Cortex of kidney (tissue), 1 donor: ENCODE measurements at places on chromosomes 1 and 21.

- DNase-seq = no peak
These were observed 61.4 kb downstream of the GORAB start for GRCh38 chr1:170593173-170594011.

DNA sequence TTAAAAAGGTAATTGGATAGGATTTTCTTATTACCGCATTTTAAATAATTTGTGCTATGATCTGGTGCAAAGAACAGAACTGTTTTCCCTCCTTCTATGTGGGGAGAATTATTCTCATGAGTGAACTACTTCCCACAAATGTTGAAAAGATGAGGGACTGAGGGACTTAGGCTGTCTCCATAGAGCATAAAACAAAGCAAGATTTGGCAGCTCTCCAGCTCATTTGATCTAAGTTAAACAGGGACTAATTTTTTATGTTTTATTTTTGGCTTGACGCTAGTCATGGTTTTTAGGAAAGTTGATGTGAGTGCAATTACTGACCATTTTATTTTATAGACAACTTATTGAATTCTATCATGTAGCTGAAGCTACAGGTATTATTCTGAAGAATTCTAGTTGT is 362.3 kb downstream of the HLX start:
- DNase-seq = no peak

DNA sequence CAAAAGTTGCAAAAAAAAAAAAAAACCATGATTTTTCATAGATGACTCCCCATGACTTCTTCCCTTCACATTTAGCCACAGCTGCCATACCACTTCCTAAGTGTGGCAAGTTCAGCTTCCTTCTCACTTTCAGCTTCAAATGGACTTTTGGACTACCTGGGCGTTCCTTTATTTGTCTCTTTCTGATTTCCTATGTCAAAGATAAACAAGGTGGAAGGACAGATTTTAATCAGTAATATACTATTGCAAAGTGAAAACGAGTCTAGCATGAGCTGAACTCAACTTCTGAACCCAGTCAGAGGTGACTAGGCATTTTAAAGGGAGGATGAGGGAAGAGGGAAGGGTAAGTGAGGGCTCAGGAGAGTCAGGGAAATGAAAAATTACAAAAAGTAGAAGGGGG is 14.4 kb upstream of the SCCPDH start:
- DNase-seq = no peak

DNA sequence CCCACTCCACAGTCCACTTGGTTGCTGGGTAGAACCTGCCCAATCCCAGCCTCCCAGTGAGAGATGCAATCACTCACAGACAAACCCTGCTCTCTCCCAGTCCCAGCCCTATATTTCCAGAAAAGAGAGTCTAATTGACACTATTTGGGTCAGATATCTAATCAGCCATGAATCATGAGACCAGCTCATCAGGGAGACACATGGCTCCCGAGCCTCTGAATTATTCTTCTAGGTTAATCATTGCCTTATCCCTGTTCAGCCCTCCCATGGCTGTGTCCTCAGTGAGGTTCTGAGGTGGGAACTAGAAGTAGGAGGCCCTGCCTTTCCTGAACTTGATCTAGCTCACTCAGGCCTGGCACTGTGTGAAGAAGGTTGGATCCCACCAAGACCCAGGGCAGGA is 49.9 kb upstream of the ZC3H12A start:
- DNase-seq = no peak

DNA sequence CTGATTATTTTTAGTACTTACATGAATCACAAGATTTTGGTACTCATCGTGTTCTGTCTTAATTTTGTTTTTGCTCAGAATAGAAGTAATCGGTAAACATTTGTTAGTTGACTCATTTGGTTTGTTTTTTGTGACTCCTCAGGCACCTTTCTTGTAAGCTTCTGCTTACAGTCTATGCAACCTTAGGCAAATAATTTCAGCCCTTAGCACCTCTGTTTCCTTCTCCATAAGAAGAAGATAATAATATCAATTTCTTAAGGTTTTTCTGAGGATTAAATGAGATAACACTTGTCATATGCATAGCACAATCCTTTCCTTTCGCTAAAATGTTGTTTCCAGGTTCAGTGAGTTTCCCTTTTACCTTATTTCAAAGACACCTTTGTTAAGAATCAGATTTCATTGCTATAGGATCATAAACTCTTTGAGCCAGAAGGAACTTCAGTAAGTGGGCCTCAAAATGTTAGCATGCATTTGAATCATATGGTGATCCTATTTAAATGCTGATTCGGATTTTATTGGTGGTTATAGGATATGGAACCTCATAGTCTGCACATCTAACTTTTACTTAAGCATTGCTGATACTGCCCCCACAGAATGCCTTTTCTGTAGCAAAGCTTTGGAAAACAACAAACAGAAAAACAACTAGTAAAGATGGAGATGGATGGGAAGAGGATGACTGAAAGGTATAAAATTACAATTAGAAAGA is 272.7 kb upstream of the CACYBP start:
- DNase-seq = no peak

GRCh38 chr1:1156140-1157032 is 17.3 kb upstream of the TTLL10 start:
- no peak for DNase-seq

GRCh38 chr1:232682248-232682647 is 52.3 kb upstream of the SIPA1L2 start:
- DNase-seq = no peak

DNA sequence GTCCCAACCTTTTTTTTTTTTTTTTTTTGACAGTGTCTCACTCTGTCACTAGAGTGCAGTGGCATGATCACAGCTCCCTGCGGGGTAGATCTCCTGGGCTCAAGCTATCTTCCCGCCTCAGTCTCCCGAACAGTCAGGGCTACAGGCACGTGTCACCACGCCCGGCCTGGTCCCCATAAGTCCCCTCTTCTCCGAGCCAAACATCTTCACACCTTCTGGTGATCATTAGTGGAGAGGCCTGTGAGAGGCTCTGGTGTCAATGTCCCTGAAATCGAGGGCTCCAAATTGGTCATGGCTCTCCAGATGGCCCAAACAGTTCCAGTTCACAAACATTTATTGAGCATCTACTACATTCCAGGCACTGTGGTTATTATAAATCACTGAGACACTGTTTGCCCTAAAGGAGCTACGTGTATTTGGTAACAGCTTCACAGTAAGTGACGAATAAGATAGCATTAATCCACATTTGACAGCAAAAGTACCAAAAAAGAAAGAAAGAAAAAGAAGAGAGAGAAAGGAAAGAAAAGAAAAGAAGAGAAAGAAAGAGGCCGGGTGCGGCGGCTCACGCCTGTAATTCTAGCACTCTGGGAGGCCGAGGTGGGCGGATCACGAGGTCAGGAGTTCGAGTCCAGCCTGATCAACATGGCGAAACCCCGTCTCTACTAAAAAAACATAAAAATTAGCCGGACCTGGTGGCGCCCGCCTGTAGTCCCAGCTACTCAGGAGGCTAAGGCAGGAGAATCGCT is 867 bp upstream of the TIMM17A start:
- no peak for DNase-seq

DNA sequence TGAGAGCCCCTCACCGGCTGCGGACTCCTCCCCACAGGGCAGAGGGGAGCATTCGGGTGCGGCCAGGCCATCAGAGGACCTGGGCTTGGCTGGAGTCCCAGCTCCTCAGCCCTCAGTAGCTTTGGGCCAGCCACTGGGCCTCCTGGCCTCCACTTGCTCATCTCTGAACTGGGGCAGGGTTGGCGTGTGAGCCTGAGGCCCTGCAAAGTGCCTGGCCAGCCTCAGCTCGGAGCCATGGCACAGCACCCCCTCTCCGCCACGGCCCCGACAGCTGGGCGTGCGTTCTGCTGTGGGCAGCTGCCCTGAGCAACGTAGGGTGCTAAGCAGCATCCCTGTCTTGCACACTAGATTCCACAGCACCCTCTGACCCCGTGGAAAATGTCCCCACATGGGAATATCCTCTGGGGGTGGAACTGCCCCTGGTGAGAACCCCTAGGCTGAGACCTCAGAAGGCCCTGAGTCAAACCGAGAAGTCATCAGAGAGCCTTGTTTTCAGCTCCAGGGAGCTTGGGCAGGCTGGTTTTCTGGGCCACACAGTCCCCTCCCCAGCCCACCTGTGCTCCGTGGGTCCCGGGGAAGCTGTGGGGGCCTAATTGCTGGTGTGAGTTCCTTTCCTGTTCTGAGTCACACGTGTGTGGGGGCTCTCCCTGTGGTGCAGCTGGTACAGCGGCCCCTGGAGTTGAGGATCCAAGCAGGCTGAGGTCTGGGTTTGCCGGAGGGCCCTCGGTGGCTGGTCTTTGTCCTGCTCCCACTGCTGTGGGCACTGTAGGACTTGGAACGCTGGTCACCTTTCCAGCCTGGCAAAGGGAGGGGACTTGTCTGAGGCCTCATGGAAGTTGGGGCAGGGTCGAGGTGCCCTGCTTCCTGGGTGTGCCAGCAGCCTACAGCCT is 24.5 kb downstream of the TP73 start:
- no peak for DNase-seq

GRCh38 chr1:48773133-48773532 is 3.6 kb downstream of the BEND5 start:
- no peak for DNase-seq

GRCh38 chr1:86739648-86740509 is 35.5 kb downstream of the SH3GLB1 start:
- no peak for DNase-seq

GRCh38 chr1:44559330-44559729 is 115.0 kb downstream of the TMEM53 start:
- no peak for DNase-seq

- no peak for DNase-seq
These were observed 12.0 kb downstream of the NCMAP start for GRCh38 chr1:24567792-24568388.

- DNase-seq = no peak
These were observed 211.0 kb upstream of the VAMP3 start for GRCh38 chr1:7560128-7560527.

DNA sequence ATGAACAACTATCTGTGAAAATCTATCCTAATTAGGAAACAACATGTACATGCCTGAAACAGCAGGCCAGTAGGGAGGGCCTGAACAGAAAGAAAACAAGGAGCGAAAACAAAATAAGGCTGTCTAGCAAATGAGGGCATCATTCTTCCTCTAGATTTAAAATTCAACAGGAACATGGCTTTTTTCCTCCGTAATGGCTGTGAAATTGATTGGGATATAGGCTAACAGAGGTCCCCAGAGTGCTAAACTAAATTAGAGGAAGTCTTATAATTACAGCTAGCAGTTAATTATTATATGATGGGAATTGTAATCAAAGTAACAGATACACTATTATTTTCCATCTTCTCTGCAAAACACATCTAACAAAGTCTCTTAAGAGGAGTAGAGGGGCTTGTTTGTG is 51.7 kb upstream of the TIAM1 start:
- no peak for DNase-seq

DNA sequence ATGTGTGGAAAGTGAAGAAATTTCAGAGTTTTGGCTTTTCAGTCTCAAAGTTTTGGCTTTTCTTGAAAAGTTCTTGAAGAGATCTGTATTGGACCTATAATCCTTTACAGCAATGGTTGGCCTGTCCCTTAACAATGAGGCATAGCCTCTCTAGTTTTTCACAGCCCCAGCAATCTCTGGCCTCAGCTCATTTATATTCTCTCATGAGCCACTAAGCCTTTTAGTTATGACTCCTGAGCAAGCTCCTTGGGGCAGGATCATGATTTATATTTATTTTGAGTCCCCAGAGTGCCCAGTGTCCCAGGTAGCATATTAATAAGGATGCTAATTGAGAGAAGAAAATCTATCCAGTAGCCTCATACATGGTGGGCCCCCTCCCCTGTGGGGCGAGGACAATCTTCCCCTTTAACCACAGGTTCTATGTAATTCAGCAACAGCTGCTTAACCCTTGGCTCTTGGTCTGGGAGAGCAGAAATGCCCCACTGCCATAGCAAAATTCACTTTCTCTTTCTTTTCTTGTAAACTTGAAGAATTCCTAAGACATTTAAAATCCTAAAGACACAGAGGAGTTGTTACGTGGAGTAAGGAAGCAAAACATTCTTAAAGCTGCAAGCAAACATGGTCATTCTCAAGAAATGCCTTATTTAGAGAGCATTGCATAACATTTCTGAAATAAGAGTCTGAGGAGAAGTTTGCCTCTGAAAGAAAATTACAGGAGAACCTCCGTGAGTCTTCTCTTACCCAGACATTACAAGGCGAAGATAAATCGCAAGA is 6.3 kb downstream of the NGF start:
- DNase-seq = no peak

DNA sequence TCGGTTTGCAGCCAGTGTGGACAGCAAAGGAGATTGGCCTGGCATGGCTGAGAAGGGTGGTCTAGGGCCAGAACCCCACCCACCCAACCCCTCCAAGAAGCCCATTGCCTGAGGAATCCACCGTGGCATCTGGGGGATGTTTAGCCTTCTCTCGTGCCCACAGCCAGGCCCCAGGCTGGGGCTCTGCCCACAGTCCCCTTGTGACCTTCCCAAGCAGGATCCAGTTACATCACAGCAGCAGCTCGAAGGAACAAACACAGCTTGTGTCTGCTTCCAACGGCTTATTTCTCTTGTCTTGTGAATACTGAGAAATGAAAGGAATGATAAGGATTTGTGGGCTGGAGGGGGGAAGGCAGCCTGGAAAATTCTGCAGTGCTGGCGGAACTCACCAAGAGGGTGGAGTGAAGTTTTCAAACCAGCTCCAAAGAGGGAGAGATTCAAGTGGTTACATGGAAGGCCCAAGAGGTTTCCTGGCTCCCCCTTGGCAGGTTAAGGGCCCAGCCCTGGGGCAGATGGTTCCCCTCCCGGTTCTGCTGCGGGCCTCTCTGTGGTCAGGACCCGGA is 61.6 kb downstream of the DHRS3 start:
- no peak for DNase-seq

DNA sequence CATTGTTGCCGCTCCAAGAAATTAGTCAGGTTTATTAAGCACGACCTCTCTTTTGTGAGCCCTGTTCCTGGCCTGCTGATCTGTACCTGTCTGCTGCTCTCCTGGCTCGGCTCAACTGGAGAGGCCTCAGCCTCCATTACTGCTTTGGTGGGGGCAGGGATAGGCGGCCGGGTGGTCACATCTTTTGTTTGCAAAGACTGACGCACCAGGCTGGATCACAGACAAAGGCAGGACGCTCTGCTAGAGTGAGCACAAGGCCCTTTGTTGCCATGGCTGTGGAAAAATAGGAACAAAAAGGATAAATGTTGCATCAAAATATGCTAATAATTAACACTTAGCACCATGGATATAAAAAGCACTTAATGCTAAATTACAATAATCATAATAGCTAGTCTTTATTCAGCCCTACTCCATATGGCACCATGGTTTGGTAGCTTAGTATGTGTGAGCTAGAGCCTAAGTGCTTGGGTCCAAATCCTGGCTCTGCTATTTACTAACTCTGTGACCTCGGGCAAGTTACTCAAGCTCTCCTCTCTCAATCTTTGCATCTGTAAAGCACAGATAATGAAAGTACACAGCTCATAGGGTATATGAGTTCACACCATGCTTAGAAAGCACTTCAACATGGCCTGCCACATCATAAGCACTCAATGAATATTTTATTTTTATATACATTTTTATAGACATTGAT is 28.9 kb upstream of the HPDL start:
- DNase-seq = no peak
